ENCODE measurements at places on chromosomes 12 and 14.

- peak; percentile 2 for DNase-seq
Measured at GRCh38 chr12:50222275-50222783, 55.2 kb upstream of the CERS5 start.

GRCh38 chr12:2057041-2057794 is 4.4 kb downstream of the CACNA1C start:
- no peak for DNase-seq

- peak; percentile 58 for DNase-seq
Measured at GRCh38 chr12:101838628-101839323, 8.0 kb upstream of the GNPTAB start.

GRCh38 chr12:5497329-5498053 is 65.6 kb downstream of the NTF3 start:
- DNase-seq = no peak

- DNase-seq = no peak
Measured at GRCh38 chr14:53622447-53622846, 334.2 kb downstream of the BMP4 start.

DNA sequence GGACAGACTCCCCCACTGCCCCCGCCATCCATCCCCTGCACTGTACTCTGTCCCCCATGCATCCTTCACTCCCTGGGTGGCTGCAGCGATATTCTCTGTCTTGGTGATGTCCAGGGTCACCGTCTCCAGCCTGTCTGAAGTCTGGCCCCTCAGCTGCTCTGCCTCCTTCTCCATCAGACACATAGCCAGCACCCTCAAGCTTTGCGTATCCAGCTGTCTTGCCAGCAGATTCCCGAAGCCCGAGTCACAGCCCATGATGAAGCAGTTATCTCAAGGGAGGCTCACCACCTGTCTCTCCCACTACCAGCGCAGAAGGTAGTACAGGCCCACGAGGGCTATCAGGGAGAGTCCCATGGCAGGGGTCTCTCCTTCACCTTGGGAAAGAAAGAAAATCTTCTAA is 77.8 kb downstream of the HSD17B6 start:
- no peak for DNase-seq

GRCh38 chr14:30410986-30411385 is 148.0 kb upstream of the G2E3 start:
- no peak for DNase-seq

- DNase-seq = no peak
Measured at GRCh38 chr12:48454667-48455066, 17.7 kb upstream of the ANP32D start.

DNA sequence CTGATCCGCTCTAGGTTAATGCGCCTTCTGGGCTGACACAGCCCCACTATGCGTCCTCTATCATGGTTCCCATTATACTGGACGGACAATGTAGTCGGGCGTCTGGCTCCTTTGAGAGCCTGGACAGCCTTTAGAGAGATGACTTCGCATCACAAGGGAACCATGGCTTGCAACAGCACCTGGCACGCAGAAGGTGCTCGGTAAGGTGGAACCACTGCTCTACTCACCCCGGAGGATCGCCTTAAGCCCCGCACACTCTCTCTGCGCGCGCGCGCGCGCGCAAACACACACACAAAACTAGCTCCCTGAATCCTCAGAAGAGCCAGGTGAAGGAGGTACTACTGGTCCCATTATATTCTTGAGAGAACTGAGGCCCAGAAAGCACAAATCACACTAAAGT is 7.1 kb downstream of the MAP3K12 start:
- DNase-seq = peak; percentile 21

DNA sequence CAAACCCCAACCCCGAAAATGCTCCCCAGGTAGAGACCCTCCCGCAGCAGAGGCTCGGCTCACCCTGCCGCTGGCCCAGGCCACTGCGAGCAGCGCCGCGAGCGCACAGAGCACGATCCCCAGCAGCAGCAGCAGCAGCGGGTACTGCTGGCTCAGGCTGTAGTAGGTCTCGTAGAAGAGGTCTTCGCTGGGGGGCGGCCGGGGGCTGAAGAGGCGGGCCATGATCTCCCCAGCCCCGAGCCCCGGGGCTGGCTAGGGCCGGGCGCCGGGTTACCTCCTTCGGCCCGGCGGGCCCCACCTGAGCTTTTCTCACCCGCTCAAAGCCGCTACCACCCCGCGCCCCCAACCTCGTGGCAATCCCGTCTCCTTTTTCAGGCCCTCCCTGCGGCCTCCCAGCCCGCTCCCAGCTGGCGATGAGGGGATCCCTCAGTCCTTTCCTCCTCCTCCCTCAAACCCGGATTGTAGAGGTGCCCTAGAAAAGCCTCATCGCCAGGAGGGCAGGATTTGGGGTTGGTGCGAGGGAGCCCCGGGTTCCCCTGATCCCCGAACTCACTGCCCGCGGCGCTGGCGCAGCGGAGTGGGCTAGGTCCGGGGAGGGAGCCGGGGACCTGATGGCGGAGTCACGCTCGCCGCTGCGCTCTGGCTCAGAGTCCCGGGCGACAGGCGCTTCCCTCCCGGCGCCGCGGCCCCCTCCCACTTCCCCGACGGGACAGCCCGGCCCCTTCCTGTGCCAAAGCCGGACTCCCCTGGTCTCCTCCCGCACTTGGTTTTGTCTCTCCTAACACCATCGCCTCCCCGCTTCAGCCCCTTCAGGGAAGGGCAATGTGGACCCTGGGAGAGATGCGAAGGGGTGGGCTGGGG is at the start of gene ADCY4:
Gene ADCY4, minus strand, starts transcription at position 641 of the 861 bp plus-strand sequence. Its CDS starts 419 bp downstream, at position 222.
- no peak for DNase-seq

GRCh38 chr12:7060353-7060954 is at the start of gene C1S:
Gene C1S, plus strand, starts transcription at chr12:7060718. Its CDS starts 1,195 bp downstream, at chr12:7061913.
- DNase-seq = no peak

DNA sequence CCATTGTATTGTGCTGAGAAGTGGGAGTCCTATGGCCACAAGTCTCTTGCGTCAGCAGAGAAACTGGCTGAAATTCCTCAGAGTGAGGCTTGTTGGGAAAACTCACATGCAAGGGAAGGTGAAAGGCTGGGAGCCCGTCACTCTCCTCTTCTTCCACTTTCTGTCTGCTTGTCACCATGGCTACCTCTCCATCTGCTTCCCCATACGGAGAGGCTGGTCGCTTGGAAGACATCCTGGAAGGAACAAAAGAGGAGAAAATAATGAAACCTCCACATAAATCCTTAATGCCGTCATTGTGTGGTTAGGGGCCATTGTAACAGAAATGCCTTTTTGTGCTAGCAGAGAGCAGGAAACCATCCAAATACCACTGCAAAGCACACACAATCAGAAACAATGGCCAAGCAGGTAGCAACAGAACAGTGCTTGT is 53.7 kb downstream of the SOX5 start:
- no peak for DNase-seq

DNA sequence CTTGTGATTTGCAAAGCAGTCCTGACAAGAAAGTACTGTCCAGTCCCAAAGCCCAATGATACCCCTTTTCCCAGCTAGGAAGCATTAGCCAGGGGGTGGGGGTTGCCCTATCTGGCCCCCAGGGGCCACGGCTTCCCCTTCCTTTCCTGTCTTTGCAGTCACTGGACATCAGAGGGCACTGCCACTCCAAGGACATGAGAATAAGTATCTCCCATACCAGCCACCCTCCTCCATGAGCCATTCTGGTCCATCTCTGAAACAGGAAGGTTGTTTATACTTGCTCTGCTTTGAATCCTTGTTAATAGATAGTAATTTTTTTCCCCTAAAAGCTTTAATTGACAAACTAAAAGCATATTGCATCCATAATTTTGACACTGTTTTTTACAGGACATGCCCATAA is 29.7 kb downstream of the RBM19 start:
- DNase-seq = no peak

- DNase-seq = no peak
Measured at GRCh38 chr14:55707365-55707804, 127.4 kb downstream of the KTN1 start.

GRCh38 chr12:70045514-70045913 is 197.7 kb upstream of the CNOT2 start:
- DNase-seq = no peak

GRCh38 chr14:97281741-97282140 is 484.6 kb downstream of the VRK1 start:
- no peak for DNase-seq

GRCh38 chr12:34333337-34333736 is 311.0 kb downstream of the ALG10 start:
- DNase-seq = no peak

- DNase-seq = no peak
Measured at GRCh38 chr14:89941830-89942377, 12.6 kb downstream of the EFCAB11 start.

DNA sequence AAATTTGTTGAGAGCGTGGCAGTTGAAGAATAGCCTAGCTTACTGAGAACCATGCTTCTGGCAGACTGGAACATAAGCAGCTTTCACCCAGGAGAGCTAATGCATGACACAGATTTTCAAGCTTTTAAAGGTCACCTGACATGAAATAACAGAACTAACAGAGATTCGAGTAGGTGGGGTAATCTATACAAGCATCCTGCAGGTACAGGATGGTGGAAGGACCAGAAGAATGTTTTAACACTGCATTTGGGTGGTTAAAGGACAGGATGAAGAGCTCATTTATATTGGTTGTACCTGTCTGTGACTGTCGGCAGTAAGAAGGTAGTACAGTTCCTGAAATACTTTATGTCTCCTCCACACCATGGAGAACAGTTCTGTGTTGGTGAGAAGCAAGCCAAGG is 8.9 kb downstream of the PELI2 start:
- DNase-seq = no peak

- no peak for DNase-seq
Measured at GRCh38 chr12:116389990-116390389, 112.5 kb upstream of the MED13L start.

GRCh38 chr12:12898911-12899511 is 7.6 kb downstream of the GPRC5A start:
- no peak for DNase-seq

DNA sequence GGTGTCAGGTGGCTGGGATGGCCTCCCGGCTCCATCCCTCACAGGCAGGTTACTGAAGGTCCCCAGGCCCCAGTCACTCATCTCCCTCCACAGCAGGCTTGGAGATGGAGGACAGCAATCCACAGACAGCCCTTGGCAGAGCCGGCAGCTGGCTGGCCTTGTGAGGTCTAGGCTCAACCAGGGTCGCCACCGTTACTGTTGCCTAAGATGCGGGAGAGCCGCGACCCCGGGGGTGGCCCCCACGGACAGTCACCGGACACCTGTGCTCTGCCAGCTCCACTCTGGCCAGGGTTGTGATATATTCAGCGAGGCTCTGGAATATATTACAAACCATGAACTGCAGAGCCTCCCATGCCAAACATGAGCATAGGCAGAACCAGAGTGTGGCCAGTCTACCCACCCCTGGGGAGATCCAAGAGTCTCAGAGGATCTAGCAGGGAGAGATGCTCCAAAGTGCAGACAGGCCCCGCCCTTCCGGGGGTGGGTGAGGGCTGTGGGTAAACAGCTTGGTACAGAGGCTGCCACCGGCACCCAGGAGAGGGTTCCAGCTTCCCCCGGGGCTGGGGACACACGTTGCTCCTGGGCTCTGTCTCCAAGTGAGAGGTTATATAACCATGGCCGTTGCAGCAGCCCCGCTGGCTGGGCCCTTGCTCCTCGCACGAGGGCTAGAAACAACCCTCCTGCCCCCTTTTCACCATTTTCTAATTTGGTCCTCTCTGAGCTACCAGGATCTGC is 55.9 kb upstream of the DIO3 start:
- no peak for DNase-seq

DNA sequence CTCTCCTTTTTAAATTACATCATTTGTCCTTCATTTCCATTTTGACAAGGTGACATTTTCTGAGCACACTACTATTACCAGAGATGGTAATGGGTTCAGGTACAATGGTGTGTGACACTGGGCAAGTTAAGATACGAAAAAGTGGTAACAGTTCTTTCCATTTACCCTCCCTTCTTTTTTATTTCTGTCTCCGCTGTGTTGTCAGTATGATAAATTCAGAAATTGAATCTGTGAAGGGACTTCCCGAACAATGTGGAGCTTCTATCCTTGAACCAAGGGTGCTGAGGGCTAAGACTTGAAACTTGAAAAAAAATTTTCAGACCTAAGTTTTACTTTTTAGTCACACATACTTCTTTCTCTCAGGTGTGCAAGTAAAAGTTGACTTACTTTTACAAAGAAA is 103.7 kb downstream of the ERC1 start:
- no peak for DNase-seq

DNA sequence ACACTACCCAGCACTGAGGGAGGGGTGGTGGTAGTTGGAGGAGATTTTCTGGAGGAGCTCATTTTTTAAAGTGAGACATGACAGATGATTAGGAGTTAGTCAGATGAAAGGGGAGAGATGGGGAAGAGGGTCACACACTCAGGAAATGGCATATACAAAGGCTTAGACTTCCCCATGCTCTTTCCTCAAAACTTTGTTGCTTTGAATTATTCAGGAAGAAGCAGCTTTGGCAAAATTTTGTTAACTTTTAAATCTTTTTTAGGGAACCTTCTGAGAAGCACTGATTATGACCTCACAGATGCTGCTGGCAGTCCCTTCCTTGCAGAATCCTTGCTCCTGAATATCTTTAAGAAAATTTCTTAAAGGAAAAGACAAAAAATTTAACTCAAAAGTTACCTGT is 19.8 kb downstream of the ALDH6A1 start:
- no peak for DNase-seq

DNA sequence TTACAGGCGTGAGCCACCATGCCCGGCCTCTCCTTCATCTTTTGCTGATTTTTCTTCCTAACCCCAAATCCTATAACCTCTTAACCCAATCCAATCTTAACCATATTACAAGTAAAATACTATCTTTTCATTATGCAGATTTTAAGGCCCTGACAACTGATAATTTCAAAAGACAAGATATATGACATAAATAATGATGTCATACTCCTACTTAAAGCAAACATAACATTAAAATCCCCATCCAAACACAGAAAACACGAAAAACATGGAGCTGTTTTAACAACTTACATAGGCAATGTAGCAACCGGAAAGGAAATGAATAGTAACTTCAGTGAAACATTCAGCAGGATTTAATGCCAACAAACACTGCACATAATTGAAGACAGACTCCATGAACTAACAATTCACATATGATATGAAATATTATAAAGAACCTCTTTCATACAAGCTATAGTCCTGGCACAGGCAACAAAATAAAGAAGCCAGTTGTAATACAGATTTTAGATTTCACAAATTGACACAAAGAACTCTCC is 21.5 kb downstream of the USP44 start:
- DNase-seq = no peak

- DNase-seq = no peak
Measured at GRCh38 chr12:44227616-44228015, 391.7 kb downstream of the TMEM117 start.

DNA sequence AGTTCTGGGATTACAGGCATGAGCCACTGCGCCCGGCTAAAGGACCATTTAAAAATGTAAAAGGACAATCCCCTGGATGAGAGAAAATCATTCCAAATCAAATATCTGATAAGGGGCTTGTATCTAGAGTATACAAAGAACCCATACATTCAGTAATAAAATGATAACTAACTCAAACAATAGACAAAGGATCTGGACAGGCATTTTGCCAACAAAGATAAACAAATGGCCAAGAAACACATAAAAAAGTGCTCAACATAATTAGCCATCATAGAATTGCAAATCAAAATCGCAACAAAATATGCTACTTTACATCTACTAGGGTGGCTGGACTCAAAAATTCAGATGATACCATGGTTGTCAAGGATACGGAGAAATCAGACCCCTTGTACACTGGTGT is 8.5 kb upstream of the BICD1 start:
- no peak for DNase-seq

GRCh38 chr12:107178776-107179175 is 85.4 kb upstream of the CRY1 start:
- no peak for DNase-seq

Data from naive B cell (primary cell).